ENCODE measurements at places on chromosomes 12 and 14.

DNA sequence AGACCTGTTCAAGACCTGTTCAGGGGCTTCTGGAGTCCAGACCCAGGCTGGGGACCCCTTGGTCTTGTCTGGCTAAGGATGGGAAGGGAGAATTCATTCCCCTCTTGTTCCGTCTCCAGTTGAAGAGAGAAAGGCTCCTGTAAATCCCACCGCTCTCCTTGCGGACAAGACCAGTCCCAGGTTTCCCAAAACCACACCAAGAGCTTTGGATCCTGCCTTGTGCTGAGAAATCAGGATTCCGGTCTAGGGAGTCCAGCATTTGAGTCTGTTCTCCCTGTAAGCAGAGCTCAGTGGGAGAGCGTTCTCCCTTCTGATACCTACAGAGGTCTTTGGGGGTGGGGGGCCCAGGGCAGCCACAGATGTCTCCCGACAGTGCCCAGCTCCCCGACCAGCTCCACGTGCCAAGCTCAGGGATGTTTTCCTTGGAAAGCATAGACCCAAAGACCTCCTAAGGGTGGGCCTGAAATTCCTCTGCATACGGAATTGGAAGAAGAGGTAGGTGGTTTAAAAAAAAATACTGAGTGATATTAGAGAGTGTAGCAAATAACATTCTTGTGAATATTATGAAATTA, 1.9 kb downstream of the HOXC13 start:
- DNase-seq, result no peak

DNA sequence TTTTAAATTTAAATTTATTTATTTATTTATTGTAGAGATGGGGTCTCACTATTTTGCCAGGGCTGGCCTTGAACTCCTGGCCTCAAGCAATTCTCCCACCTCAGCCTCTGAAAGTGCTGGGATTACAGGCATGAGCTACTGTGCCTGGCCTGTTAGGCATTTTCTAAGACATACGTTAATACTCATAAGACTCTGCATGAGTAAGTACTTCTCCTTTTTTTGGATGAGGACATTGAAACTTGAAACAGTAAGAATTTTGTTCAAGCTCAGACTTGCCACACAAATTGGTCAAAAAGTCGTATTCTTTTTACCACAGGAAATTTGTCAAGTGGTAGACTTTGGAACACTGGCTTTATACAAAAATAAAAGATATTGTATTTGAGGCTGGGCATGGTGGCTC, 187.4 kb upstream of the RASSF8 start:
- no peak for DNase-seq

- DNase-seq, result no peak
Measured at GRCh38 chr12:28974166-28974565, 174.9 kb upstream of the FAR2 start.

DNA sequence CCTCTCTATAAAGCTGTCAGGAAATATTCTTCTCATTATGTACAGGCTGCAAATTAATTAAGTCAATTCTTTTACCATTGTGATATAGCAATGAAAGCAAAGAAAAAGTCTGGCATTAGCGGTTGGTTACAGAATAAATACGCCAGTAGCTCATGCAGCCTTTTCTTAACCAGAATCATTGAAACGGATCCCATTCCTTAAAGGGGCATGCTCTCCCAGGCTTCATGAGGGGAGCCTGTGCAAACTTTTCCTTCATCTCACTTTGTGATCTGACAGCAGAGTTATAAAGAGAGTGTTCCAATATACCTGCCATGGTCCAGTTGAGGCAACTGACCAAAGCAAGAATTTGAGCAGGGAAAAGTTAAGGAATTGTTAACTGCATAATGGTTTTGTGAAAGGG, 337.7 kb downstream of the EMP1 start:
- no peak for DNase-seq

DNA sequence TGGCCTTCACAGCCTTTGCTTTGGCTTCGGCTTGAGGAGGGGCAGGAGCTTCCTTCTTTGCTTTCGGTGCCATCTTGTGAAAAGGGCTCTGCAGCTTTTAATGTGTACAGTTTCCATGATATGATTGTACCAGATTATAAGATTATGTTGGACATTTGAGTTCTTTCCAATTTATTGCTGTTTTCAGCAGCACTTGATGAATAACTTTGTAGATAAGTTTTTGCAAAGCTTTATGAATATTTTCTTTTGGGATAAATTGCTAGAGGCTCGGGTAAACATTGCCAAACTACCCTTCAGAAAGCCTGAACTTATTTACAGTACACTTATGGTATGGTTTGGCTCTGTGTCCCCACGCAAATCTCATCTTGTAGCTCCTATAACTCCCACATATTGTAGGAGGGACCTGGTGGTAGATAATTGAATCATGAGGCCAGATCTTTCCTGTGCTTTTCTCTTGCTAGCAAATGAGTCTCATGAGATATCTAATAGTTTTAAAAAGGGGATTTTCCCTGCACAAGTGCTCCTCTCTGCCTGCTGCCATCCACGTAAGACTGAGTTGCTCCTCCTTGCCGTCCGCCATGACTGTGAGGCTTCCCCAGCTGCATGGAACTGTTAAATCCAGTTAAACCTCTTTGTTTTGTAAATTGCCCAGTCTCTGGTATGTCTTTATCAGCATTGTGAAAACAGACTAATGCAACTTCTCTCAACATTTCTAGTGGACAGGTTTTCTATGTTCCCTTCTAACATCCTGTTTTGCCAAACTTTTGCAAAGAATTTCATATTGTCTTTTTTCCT, 70.4 kb downstream of the RCOR1 start:
- no peak for DNase-seq

- no peak for DNase-seq
Measured at GRCh38 chr12:15495746-15496145, 173.4 kb downstream of the PTPRO start.

Data from activated T-cell treated with anti-CD3 and anti-CD28 coated beads for 48 hours (primary cell).